NCI-H2081 treated with DMSO at 0.1 percent for 48 hours (cell line): ENCODE measurements at places on chromosomes 7 and 10.

DNA sequence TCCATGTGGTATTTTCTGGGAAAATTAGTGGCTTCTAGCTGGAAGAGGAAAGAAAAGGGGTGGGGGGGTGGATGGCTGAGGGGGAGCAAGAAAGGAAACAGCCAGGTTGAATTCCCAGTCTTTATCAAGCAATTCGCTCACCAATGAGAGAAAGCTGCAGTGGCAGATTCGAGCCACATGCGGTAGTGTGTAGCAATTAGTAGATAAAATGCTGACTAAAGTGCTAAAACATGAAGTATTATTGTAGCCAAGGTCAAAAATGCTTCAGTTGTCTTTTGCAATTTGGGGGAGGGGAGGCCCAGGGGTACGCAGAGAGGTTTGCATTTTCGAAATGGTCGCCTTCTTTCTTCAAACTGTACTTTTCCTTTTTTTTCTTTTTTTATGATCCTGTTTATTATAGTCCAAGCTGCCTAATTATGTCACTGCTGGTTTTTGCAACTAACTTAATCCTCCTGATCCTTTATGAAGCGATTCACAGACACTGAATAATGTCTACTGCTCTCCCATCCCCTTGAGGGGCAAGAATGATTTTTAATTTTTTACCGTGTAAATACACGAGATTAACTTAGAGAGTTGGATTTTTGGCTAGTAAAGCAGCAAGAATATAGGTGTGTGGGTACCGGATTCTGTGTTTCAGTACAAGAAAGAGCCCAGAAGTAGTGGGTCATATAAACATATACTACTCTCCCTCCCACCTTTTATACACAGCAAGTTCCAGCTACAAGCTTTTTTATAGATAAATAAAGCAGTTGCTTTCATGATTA lies 3.6 kb upstream of the ARID5B start:
- DNase-seq, result no peak

DNA sequence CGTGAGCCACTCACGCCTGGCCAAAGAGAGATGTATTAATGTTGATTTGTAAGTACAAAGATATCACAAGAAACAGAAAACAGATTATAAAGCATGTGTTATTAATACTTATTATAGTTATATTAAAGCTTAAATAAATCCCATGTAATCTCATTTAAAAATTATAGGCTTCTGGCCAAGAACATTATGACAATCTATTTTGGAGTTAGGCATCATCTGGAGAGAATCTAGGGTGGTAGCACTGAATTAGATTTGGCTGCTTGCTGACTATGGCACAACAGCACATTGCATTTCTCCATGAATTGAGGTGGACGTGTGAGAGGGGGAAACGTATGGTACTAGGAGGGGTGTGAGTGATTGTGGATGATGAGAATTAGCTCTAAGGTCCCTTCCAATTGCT lies 16.8 kb upstream of the SLC16A12 start:
- DNase-seq, result no peak

- DNase-seq, result peak; percentile 86
Measured at GRCh38 chr7:129741743-129742213, 130.3 kb downstream of the NRF1 start.

DNA sequence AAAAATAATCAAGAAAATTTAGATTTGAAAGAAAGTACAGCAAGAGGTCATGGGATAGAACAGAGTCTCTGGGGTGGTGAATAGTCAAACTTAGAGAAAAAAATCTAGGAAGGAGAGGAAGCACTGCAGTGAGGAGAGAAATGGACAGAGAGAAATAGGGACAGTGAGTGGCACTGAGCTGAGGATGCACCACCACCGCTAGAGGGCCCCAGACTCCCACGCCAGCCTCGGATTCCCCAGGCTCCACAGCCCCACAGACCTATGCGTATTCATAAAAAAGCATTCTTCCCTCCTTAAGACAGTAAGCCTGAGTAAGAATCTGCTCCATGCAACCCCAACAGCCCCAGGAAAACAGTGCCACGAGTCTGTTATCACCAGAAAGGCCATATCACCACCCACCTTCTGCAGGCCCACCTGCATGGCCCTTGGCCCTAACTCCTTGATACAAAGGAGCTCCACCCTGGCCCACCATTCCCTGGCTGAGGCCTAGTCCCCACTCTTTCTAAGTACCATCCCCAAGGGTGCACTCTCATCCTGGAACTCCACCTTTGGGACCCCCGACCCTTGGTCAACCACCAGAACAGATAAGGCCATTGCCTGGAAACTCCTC lies 91.0 kb downstream of the ALOX5 start:
- no peak for DNase-seq

GRCh38 chr10:99233689-99234037 lies 2.0 kb downstream of the HPSE2 start:
- DNase-seq, result no peak

DNA sequence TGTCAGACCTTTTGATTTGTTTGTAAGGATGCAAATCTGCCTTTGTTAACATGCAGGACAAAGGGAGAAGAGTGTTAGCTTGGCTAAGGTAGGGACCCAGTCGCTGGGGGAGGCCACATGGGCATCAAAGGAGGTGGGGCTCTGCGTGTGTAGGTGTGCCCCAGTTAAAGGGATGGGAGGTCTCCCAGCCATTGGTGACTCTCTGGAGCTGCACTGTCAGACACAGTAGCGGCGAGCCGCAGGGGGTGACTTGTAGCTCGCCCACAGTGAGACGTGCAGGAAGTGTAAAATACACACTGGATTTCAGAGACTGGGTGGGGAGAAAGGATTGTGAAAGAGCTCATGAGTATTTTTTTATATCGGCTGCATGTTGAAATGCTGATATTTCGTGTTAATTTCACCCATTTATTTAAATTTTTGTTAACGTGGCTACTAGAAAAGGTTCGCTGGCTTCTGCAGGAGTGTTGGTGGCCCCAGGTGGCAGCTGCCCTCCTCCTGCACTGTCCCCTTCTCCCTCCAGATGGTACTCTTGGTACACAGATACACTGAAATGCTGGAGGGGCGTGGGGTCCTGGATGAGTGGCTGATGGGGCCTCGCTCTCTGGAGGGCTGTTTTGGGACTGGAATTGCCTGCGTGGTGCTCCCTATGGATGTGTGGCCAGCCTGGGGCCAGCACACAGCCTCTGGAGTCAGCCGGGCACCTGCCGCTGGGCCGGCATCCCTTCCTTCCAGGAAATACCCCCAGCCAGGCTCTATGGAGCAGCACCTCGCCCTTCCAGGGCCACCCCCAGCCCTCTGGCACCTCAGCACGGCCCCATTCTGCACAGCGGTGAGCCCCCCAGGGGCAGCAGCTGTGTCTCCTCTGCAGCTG lies 59.2 kb downstream of the LHPP start:
- no peak for DNase-seq

DNA sequence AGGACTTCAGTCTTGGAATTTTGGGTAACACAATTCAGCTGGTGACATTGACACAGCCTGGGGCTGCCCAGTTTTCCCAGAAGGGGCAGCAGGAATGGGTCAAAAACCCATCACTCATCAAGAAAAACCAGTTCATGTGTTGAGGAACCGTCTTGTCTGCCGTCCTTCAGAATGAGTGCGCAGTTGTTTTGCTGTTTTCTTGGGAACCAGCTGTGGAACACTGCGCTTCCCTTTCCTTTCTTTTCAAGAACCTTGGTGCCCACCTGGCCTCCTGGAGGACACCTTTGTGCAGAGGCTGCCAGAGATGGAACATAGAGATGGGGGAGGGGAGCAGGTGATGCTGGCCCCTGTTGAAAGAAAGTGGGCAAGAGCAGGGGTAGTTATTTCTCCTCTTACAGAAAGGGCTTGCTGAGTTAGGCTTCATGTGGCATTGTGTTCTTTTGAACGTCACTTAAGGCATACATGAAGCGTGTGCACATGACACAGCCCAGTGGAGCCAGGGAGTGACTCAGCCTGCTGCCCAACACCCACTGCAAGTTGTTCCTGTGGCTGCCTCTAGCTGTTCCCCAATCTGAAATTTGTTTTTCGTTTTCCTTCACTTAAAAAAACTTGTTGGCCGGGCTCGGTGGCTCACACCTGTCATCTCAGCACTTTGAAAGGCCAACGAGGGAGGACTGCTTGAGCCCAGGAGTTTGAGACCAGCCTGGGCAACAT lies 87.4 kb upstream of the TNS3 start:
- DNase-seq, result no peak

- no peak for DNase-seq
Measured at GRCh38 chr7:122155566-122155965, 11.5 kb upstream of the AASS start.

- DNase-seq, result no peak
Measured at GRCh38 chr7:101690061-101690460, 61.0 kb upstream of the MYL10 start.

GRCh38 chr10:122507616-122508015 lies 46.3 kb downstream of the HTRA1 start:
- no peak for DNase-seq

GRCh38 chr7:8176370-8177081 lies 85.4 kb downstream of the ICA1 start:
- no peak for DNase-seq

DNA sequence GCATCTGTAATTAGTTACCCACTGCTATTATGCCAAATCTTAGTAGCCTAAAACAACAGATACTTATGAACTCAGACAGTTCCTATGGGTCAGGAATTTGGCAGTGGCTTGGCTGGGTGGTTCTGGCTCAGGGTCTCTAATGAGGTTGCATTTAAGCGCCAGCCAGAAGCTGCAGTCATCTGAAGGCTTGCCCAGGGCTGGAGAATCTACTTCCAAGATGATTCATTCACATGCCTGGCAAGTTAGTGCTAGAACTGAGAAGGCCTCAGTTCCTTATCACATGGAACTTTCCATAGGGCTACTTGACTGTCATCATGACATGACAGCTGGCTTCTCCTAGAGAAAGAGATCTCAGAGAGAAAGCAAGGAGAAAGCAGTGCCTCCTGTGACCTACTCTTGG lies 121.3 kb downstream of the AVL9 start:
- no peak for DNase-seq

DNA sequence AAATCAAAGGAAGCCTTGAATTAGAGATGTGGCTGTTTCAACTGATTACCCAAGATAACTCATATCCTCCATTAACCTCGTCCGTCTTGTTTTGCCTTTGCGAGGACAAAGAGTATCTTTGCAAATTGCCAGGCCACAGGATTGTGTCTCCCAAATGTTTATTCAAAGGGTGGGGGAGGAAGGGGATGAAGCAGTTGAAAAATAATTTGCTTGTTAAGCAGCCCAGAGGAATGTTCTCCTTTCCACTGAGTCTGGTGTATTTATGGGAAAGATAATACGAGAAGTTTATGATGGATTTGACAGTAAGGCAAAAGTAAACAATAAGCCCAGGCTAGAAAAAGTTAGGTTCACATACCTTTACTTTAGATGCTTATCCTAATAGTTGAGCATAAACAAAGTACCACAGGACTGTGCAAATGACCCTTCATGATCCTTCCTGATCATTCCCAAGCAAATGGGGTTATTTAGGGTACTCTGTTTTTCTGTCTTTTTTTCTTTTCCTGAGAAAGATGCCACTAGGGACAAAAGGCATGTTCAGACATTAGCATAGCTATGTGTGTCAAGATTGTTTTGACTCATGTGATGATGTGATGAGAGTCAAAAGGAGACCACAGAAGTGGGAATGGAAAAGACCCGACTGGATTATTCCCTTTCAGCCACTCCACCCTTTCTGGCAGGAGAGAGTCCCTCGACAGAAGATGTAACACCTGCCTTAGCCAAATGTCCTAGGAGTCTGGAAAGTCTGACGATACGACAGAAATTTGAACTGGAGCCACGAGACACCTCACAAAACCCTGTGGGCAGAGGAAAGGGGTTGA lies 243.0 kb upstream of the GLI3 start:
- DNase-seq, result no peak

DNA sequence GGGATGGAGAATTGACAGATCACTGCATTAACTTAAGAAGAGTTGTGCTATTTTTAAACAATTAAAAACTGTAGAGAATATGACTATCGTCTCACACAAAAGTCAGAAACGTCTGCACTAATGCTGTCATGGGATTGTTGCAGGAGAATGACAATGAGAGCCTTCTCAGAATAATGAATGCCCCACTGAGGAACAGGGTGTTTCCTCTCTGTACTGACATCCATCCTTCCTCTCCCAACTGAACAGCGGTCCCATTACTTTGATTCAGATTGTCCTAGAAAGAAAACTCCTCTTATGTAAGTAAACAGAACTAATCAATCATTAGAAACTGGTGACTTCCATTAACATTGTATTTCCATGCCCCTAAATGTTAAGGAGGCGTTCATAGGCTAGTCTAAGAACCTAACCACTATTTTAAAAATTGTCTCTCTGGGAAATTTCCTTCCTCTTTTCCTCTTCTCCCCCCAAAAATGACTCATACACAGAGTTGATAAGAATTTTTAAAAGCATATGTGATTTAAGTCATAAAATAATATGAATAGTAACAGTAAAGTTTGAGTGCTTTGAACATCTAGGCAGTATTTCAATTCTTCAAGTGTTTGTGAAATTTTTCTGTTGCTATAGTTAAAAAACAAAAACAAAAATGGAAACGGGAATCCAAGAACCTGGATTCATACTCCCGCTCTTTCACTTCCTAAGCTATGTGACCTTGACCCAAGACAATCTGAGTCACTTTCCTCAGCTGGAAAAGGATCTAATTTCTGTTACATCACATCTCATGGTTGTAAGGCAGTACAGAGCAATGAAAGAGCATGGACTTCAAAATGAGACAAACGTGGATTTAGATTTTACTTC lies 12.7 kb upstream of the MACC1 start:
- DNase-seq, result no peak

- no peak for DNase-seq
Measured at GRCh38 chr10:26579256-26580063, 118.0 kb upstream of the PDSS1 start.

DNA sequence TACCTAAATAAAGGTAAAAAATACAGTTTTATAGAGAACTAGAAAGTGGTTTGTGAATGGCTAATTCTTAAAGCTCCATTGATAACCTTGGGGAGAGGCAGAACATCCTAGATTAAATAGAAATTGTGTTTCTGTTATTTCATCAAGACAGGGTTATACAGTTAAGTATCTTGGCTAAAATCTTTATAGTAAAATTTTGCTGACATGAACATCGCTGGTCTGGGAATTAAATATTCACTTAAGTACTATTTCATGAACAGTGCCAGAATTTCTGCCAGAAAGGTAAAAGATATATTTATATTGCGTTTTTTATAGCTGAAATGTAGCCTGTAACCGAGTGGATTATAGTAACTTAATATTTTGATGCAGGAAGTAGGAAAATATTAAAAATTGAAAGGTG lies 53.7 kb upstream of the HBP1 start:
- DNase-seq, result no peak

- no peak for DNase-seq
Measured at GRCh38 chr10:14604181-14605142, 170.2 kb downstream of the FAM107B start.

GRCh38 chr7:107203607-107204006 lies 34.8 kb downstream of the HBP1 start:
- DNase-seq, result no peak

GRCh38 chr7:50359995-50360925 lies 55.7 kb downstream of the IKZF1 start:
- DNase-seq, result no peak

GRCh38 chr10:17851611-17852010 lies 42.5 kb downstream of the MRC1 start:
- DNase-seq, result no peak
